GM23338 (cell line): ENCODE measurements at places on chromosomes 2 and 18. TPM values are rescaled to one million over a fixed set of nuclear protein-coding genes. Genes with fewer than 3 reads are reported as not detected.

The LIMS3 gene
- total RNA-seq = 0.31 and 1.0 TPM in 2 replicates

DNA sequence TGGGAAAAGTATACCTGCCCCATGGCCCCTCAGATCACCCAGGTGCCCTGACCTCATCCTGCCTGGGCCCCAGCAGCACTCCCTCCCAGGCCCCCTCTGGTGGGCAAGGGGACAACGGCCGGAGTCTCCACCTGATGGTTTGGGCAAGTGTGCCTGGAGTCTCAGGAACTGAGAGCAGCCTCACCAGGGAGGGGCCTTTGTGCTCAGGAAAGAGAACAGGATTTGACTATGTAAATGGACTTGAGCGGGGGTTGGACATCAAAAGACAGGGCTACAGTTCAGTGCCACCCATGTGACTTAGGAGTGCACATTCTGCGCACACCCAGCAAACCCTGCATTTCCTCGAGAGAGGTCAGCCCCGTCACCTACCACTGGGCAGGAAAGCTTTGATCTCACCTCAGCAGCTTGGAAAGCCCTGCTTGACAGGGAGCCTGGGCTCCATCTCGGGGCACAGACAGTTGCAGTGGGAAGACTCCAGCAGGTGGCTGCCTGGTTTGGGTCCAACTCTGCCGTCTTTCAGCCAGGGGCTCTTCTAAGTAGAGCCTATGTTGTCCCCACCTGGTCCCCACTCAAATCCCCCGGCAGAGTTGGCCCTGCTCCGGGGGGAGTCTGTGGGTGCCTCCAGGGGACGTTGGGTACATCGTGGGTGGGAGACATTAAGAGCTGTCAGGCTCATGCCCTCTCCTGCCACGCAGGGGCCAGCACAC lies 3.3 kb downstream of the INPP5D start:
- DNase-seq = peak; percentile 78

The FBXO48 gene
- total RNA-seq = 1.1 and 1.3 TPM in 2 replicates

The RASGRP3 gene
- total RNA-seq = 0.69 TPM in 1 of 2 replicates, not detected in the other

DNA sequence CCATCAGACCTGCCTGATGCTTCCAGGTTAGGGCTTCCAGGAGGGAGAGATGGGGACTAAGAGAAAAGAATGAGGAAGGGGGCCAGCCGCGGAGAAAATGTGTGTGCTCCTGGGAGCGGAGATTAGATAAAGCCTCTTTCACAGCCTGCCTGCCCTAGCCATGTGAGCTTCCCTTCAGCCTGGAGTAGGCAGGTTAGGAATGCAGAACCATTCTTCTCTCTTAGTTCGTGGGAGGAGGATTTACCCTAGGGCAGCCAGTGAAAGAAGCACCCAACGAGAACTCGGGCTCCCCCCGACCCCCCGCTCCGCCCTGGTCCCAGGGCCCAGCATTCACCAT lies 36.1 kb downstream of the POMC start:
- no peak for DNase-seq

The UGT1A8 gene
- total RNA-seq = 0.45 TPM in 1 of 2 replicates, not detected in the other

- DNase-seq = no peak
These were observed 441.0 kb downstream of the CPS1 start for GRCh38 chr2:210997373-210997772.
